Neural cell (in vitro differentiated cells): ENCODE measurements at places on chromosomes 7 and 10. TPM values are rescaled to one million over a fixed set of nuclear protein-coding genes. Genes with fewer than 3 reads are reported as not detected.

MBLAC1 gene
- 6.4 and 10.1 TPM in 2 replicates for polyA plus RNA-seq

ACTA2 gene
- polyA plus RNA-seq, result 0.53 and 1.2 TPM in 2 replicates

UCMA gene
- not detected in 2 replicates for polyA plus RNA-seq

GRID2IP gene
- polyA plus RNA-seq, result 0.32 TPM in 1 of 2 replicates, not detected in the other

ZNF485 gene
- 2.0 and 3.5 TPM in 2 replicates for polyA plus RNA-seq

NME8 gene
- polyA plus RNA-seq, result not detected in 2 replicates
